Neural crest cell (in vitro differentiated cells): ENCODE measurements at places on chromosomes 7 and 10.

DNA sequence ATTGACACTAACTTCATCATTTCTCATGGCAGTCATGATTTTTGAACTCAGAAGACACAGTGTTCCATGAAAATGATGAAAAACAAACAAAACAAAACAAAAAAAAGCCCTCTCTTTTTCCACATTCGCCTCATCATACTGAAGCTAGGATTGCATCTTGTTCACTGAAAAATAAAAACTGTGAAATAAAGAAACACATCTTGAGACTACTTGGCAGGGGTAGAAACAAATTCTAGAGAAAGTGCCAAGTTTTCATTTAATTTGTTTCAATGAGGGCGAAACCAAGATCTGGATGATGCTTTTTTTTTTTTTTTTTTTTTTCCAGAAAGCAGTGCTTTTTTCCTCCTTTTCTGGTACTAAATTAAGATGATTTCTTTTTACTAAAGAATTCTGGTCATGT lies 350.4 kb upstream of the ETV1 start:
- no peak for DNase-seq

DNA sequence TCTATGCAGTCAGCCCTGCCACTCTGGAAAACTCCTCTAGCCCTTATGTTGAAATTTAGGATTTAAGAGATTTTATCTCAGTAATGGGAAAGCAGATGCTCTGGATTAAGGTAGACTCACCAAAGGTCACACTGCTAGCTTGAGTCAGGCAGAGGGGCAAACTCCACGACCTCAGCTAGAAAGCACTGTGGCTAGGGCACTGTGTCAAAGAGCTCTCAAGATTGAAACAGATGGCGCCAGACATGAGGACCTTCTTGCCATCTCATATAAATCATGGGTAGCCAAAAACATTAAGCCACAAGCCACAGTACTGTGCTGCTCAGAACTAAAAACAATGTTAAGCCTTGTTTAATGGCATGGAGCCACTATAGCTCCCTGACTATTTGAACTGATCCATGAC lies 188.7 kb downstream of the DNAJC1 start:
- no peak for DNase-seq

GRCh38 chr7:128770233-128770632 lies 5.4 kb downstream of the OPN1SW start:
- DNase-seq = no peak

DNA sequence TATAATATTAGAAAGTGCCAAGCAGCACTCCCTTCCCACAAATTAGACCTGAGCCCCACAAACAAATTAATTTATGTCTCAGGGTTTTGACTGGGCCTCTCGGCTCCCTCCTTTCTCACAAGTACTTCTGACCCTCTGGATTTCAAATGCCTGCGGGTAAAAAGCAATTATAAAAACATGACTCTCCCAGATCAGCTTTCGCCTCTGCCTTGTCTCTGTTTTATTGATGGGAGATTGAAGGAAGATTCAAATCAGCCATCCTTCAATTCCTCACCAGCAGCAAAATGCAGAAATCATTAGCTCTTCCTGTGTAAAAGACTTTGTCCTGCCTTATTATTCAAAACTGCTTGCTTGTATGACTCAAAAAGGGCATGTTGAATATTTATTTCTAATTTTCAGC lies 453.7 kb upstream of the MKI67 start:
- no peak for DNase-seq

DNA sequence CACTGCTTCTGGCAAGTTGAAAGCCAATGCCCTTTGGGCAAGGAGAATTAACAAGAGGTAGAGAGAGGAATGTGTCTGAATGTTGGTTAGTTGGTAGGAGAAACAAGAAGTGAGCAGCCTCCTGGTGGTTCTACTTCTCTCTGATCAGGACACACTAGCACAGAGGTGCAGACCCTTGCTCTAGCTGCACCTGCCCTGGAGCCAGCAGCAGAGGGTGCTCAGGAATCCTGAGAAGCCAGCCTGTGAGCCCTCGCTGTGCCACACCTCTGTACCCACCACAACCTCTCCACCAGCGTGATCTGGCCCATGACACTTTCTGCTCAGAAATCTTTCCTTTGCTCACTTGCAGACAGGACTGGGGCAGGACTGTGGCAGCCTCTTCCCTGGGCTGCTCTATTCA lies 364.7 kb downstream of the RPS24 start:
- no peak for DNase-seq

- no peak for DNase-seq
Observed at GRCh38 chr7:150321788-150322113, 1.4 kb upstream of the LRRC61 start.

GRCh38 chr7:73647725-73648592 lies 19.7 kb upstream of the VPS37D start:
- DNase-seq = no peak

GRCh38 chr7:47327346-47327697 lies 254.6 kb downstream of the TNS3 start:
- DNase-seq = no peak

DNA sequence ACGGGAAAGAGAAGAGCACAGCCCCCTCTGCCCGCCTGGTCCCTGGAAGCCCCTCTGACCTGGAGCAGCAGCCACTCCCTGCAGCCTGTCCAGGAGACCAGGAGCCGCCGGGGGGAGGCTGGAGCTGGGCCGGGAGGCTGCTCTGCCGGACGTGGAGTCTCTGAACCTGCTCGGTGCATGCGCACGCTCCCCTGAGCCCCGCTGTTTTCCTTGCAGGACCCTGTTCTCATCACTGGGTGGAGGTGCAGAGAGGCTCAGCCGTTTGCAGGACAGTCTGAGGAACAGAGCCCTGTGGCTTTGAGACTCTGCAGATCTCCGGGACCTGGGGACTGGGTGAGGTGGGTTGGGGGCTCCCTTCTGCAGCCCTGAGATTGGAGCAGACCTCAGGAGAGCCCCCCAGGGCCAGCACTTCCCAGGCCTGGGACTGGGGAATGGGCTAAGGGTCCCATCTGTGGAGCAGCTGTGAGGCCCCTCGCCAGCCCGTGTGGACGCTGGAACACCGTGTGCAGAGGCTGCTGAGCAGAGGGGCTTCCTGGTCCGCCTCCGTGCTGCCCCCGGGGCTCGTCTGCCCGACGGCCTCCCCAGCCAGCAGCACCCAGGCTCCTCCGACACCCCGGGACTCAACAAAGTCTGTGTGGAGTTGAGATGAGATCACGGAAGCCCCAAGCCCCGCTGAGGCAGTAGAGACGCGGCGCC lies 48.5 kb upstream of the ADGRA1 start:
- DNase-seq = no peak

DNA sequence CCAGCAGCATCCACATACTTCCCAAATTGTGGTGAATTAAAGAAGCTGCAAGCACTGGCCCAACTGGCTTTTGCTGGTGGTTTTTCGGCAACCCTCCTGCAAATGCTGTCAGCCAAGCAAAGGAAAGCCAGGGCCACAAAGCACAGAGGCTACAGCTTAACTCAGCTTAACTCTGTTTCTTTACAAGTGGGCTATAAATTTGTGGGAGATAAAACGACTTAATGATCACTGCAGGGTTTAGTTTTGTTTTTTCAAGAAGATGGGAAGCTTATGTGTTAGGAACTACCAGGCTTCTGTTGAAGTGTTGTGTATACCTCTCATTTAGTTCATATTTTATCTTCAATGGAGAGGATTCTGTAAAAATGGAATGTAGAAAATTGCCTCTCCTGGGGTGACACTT lies 110.6 kb downstream of the TACC2 start:
- no peak for DNase-seq

DNA sequence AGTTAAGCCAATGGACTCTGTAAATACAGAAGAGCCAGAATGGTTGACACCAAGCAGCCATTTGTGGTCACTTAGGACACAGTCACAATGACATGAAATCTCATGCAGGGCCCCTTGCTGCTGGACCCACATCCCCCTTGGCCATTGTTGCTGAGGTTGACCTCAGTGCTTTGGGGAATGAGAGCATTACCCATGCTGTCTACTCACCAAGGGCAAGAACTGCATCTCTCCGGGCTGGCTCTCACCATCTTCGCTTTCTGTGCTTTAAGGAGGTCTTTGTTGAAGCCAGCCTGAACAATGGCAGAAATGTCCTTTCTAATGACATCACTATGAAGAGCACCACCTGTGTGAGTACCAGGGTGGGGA lies 30.1 kb upstream of the ZNF488 start:
- DNase-seq = no peak

DNA sequence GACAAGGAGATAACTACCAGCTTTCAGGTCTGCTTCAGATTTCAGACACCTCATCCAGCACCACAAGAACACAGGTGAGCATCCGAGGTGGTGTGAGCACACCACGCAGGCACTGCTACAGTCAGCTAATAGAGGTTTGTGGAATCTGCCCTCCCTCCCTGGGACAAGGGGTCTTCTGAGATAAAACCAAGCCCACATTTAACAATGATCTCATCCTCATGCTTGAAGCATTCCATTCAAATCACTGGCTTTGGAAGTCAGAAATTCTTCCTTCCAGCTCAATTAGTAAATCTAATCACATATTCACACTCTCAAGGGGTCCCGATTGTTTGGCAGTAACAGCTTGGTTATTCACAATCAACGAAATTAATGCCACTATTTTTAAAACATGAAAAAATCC lies 331.4 kb downstream of the ELMO1 start:
- no peak for DNase-seq

- DNase-seq = no peak
Observed at GRCh38 chr7:133491846-133492652, 239.2 kb downstream of the EXOC4 start.
